ENCODE measurements at places on chromosomes 16 and 17. TPM values are rescaled to one million over a fixed set of nuclear protein-coding genes. Genes with fewer than 3 reads are reported as not detected.

The MPHOSPH6 gene
- 39.0 TPM for total RNA-seq

The KCNG4 gene
- not detected for total RNA-seq

The AANAT gene
- 0.55 TPM for total RNA-seq

The IRF8 gene
- not detected for total RNA-seq

The GNAO1 gene
- total RNA-seq = 16.9 TPM

The RNU2-1 gene
- total RNA-seq = 6,078 TPM

The KRTAP4-4 gene
- not detected for total RNA-seq

DNA sequence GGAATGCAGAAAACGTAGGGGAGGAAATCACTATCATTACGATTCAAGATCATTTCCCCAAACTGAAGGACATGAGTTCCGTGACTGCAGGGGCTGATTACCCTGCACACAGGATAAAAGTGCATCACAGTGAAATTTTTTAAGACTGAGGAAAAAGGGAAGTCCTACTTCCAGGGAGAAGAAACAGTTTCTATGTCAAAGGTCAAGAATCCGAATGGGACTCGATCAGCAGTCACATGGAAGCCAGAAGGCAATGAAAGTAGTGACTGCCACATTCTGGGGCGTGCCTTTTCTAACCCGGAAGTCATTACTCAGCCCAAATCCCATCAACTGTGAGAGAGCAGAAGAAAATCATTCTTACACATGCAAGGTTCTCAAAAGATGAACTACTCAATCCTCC, 12.1 kb downstream of the ZZEF1 start:
- no peak for DNase-seq
- H3K4me3 ChIP-seq = no peak overlapping the region
- no peaks in the 10 kb centered on the region for H3K4me1 ChIP-seq
- no peaks in the 10 kb centered on the region for H3K27me3 ChIP-seq
- no peak overlapping the region for H3K27ac ChIP-seq
- H3K36me3 ChIP-seq = 0 out of 2 replicates have a peak, but pooled peaks cover 4% of the 10 kb centered on the region

GRCh38 chr16:50276801-50277555, 10.6 kb downstream of the ADCY7 start:
- H3K27ac ChIP-seq = no peak overlapping the region
- no peaks in the 10 kb centered on the region for H3K27me3 ChIP-seq
- no peak for DNase-seq
- H3K4me3 ChIP-seq = no peak overlapping the region

DNA sequence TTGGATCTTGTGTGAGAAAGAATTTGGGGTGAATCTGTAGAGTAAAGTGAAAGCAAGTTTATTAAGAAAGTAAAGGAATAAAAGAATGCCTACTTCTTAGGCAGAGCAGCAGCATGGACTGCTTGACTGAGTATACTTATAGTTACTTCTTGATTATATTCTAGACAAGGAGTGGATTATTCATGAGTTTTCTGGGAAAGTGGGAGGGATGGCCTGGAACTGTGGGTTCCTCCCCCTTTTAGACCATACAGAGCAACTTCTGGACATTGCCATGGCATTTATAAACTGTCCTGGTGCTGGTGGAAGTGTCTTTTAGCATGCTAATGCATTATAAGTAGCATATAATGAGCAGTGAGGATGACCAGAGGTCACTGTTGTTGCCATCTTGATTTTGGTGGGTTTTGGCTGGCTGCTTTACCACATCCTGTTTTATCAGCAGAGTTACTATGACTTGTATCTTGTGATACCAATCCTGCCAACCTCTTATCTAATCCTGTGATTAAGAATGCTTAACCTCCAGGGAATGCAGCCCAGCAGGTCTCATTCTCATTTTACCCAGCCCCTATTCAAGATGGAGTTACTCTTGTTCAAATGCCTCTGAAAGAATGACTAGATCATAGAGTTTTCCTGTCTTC, 58.7 kb downstream of the HSD17B2 start:
- peaks cover 4% of the 10 kb centered on the region for H3K4me1 ChIP-seq
- no peak for DNase-seq
- H3K27ac ChIP-seq = no peak overlapping the region
- no peaks in the 10 kb centered on the region for H3K27me3 ChIP-seq

- H3K4me3 ChIP-seq = no peak overlapping the region
- H3K36me3 ChIP-seq = peaks cover 15% of the 10 kb centered on the region
- H3K27ac ChIP-seq = no peak overlapping the region
- no peak for DNase-seq
- H3K27me3 ChIP-seq = no peaks in the 10 kb centered on the region
Observed at GRCh38 chr17:76420356-76421043, 32.5 kb downstream of the UBE2O start.

DNA sequence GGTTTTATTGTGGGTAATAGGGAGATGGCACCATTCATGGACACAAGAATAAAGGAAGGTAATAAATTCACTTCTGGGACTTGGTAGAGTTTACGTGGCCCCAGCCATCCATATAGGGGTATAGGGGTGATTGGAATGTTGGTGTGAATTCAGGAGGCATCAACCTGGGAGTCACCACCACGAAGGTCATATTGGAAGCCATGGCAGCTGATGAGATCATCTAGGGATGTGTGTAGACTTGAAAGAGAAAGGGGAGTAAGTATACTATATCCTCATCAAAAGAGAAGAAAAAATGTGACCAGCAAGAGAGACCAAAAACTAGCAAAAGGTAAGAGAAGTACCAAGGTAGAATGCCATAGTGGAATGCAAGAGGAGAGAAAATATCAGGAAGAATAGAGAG, 26.6 kb upstream of the GINS3 start:
- H3K27ac ChIP-seq = no peak overlapping the region
- H3K36me3 ChIP-seq = no peaks in the 10 kb centered on the region
- no peak overlapping the region for H3K4me3 ChIP-seq
- H3K27me3 ChIP-seq = no peaks in the 10 kb centered on the region
- DNase-seq = no peak

DNA sequence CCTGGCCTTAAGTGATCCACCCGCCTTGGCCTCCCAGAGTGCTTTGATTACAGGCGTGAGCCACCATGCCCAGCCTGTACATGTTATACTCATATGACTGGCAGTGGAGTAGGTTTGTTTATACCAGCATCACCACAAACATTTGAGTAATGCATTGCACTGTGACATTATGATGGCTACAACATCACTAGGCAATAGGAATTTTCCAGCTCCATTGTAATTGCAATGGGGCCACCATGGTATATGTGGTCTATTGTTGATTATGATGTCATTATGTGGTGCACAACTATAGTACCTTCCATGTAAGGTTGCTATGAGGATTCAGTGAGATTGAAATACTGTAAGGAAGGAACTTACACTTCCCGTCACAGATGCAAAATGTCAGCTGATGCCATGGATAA, 168.9 kb downstream of the COPRS start:
- no peaks in the 10 kb centered on the region for H3K4me1 ChIP-seq
- no peaks in the 10 kb centered on the region for H3K36me3 ChIP-seq
- no peak for DNase-seq
- no peak overlapping the region for H3K27ac ChIP-seq
- no peaks in the 10 kb centered on the region for H3K27me3 ChIP-seq

GRCh38 chr17:39598047-39598481, 9.7 kb downstream of the NEUROD2 start:
- peak overlapping the region; percentile 65 for H3K4me3 ChIP-seq
- no peak for DNase-seq
- H3K4me1 ChIP-seq = 0 out of 2 replicates have a peak, but pooled peaks cover 4% of the 10 kb centered on the region
- H3K36me3 ChIP-seq = no peaks in the 10 kb centered on the region
- H3K27me3 ChIP-seq = peaks cover 92% of the 10 kb centered on the region

DNA sequence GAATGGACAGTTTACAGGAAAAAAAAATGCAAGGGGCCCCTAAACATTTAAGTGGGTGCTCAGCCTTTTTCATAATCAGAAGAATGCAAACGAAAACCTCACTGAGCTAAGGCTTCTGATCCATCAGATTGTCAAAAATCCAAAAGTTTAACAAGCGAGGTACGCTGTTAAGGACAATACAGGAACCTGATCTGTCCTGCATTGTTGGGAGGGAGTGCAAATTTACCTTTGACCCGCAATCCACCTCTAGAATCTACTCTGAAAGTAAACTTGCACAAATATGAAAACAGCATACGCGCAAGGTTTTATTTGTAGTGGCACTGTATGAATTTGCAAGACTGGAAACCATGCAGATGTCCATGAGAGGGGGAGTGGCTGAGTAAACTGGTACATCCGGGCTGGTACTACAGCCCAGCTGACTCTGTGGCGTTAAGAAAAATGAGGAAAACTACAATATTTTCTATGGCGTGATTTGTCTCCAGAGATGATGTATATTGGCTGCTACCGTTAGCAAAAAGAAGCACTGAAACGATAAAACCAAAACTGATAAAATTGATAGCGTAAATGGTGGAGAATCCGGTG, 28.8 kb upstream of the ST6GALNAC1 start:
- no peak overlapping the region for H3K27ac ChIP-seq
- H3K4me1 ChIP-seq = peaks cover 5% of the 10 kb centered on the region
- H3K4me3 ChIP-seq = peak overlapping the region; percentile 92

- no peak overlapping the region for H3K27ac ChIP-seq
- no peaks in the 10 kb centered on the region for H3K4me1 ChIP-seq
- no peaks in the 10 kb centered on the region for H3K27me3 ChIP-seq
Observed at GRCh38 chr16:11395008-11395948, 50.0 kb downstream of the RMI2 start.

- no peaks in the 10 kb centered on the region for H3K4me1 ChIP-seq
- no peak for DNase-seq
- peaks cover 2% of the 10 kb centered on the region for H3K36me3 ChIP-seq
- H3K27me3 ChIP-seq = no peaks in the 10 kb centered on the region
- H3K27ac ChIP-seq = no peak overlapping the region
Observed at GRCh38 chr17:36879027-36879426, 58.2 kb upstream of the LHX1 start.

DNA sequence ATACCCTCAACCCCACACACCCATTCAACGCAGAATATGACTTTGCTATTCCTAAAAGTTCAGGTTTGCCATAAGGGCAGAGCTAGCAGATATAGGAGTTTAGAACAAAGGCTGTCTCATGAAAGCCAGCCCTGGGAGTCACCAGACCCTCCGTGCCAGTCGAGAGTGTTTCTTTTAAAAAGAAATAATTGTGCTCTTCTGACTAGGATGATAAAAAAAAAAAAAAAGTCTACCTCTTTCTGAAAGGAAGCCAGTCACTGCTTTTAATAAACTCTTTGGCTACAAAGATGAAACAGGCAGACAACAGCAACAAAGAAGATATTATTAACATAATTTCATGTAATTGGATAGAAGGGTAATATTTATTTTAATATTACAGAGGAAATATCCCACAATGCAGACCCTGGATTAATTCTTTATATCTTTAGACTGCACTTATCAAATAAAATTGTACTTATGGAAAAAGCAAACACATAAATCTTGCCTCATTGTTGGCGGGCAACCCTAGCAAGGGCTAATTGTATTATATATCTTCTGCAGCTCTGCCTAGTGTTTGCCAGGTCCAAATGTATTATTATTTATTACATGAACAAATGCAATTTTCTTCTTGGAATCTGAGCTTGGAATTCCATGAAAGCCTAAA, 277.5 kb upstream of the DYNLRB2 start:
- no peaks in the 10 kb centered on the region for H3K4me1 ChIP-seq
- no peak for DNase-seq
- H3K27ac ChIP-seq = no peak overlapping the region
- H3K4me3 ChIP-seq = no peak overlapping the region
- no peaks in the 10 kb centered on the region for H3K36me3 ChIP-seq

GRCh38 chr17:77667478-77667877, 291.0 kb upstream of the TNRC6C start:
- DNase-seq = no peak
- peaks cover 8% of the 10 kb centered on the region for H3K36me3 ChIP-seq
- no peaks in the 10 kb centered on the region for H3K27me3 ChIP-seq

DNA sequence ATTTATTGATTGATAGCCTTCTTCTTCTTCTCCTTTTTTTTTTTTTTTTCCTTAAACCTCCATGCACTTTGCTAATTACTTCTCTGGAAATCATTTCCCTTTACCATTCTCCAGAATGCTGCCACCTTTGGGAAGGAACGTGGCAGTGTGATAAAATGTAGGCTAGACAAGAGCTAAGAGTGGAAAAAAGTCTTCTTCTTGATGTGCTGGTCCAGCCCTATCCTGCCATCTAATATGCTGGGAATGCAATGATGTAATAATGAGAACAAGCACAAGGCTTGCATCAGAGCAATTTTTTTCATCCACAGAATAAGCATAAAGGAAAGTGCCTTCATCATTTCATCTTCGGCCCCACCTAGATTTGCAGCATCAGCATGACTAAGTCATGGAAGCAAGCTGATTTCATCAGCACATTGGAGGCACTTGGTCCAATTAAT, 128.7 kb upstream of the ZFHX3 start:
- H3K36me3 ChIP-seq = no peaks in the 10 kb centered on the region
- no peak for DNase-seq
- peaks cover 4% of the 10 kb centered on the region for H3K4me1 ChIP-seq
- no peak overlapping the region for H3K27ac ChIP-seq

DNA sequence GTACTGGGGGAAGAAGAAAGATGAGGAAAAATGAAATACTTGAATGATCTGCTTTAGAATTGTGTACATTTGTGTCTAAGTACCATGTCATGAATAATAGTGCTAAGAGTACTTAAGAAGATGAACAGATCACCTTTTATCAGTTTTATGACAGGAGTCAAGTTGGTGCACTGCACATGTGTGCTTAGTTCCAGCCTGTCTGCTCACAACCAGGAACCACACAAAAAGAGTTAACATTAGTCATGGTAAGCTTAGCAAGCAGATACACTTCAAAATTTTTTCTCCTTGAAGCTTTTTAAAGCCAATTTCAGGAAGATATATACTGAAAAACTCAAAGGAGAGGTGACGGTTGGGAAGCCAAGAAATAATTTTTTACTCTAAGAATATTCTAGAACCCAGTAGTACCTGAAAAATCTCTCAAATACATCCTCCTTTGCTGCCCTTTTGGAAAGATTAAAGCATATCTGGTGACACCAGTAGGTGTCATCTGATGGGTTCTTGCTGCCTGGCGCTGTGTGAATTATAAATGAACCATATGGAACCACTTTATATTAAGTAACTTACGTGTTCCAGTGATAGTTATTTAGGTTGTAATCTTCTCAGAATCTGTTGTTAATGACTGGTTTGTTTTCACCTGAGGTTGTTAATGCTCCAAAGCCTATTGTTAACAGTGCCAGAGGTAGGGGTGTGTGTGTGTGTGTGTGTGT, 93.4 kb downstream of the MSI2 start:
- H3K27me3 ChIP-seq = no peaks in the 10 kb centered on the region
- no peak overlapping the region for H3K4me3 ChIP-seq
- no peak overlapping the region for H3K27ac ChIP-seq
- peaks cover 25% of the 10 kb centered on the region for H3K36me3 ChIP-seq
- no peak for DNase-seq

- no peaks in the 10 kb centered on the region for H3K27me3 ChIP-seq
- H3K4me3 ChIP-seq = no peak overlapping the region
- H3K4me1 ChIP-seq = no peaks in the 10 kb centered on the region
Observed at GRCh38 chr17:66920435-66920834, 44.1 kb upstream of the CACNG4 start.

DNA sequence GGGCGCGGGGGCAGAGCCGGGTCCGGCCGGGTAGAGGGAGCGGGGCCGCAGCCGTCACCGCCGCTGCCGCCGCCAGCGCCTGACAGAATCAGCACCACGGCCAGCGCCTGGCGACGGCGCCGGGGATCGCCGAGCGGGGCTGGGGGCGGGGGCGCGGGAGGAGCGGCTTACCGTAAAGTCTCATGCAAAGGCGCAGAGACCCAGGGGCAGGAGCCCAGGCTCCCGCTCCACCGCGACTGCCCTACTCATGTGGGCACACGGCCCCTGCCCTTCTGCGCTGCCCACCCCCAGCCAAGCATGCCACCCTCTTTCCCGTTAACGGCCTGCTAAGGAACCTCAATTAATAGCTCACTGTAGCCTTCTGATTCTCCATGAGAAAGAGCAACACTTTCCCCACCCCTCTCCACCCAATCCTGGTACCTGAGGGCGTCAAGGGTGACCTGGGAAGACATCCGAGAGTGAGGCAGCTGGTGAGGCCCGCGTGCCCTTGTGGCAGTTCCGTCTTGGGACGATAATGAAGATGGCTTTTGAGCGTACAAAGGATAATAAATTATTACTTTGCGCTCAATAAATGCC, at the start of gene SEZ6:
Gene SEZ6 (minus strand): TSS at position 98 of the 576 bp plus-strand sequence. CDS start 164 bp downstream, outside the sequence.
- H3K4me1 ChIP-seq = peaks cover 33% of the 10 kb centered on the region
- peak within 1 kb of the TSS; percentile 62 for H3K4me3 ChIP-seq
- no peaks in the 10 kb centered on the region for H3K36me3 ChIP-seq
- H3K27ac ChIP-seq = no peak within 1 kb of the TSS

Measured in H9 (cell line).